ENCODE measurements at places on chromosomes 2 and 18.

DNA sequence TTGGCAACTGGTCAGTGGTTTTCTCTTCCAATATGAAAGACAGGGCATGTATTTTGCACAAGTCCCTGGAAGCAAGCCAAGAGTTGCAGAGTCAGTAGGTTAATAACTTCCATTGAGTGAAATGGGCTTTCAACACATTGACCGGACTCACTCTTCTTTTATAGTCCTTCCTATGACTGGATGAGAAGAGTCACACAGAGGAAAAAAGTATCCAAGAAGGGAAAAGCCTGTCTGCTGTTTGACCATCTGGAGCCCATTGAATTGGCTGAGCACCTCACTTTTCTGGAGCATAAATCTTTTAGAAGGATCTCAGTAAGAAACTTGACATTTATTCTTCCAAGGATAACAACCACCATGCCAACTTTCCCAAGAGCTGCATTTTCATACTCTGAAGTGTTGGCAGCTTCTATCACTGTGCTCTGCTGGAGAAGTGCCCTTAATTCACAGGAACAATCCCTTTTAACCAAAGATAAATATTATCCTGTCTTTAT is 45.4 kb downstream of the RASGRP3 start:
- no peak for DNase-seq

GRCh38 chr18:6022074-6022444 is 126.7 kb upstream of the TMEM200C start:
- no peak for DNase-seq

DNA sequence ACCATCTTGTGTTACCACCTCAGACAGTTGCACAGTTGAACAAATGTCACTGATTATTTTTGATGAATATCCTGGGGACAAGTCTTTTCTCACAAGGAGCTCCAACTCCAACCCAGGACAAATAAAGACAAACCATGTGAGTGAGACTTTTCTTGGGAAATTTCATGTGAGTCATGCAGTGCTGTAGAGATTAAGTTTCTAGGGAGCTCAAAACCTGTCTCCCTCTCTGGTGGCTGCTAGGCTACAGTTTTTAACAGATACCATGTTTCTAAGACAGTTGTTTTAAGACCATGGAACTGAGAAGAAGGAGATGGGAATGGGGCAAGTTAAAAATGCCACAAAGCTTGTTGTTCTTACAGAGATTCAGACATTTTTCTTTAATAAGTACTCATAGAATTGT is 255.5 kb downstream of the RIT2 start:
- DNase-seq, result no peak

DNA sequence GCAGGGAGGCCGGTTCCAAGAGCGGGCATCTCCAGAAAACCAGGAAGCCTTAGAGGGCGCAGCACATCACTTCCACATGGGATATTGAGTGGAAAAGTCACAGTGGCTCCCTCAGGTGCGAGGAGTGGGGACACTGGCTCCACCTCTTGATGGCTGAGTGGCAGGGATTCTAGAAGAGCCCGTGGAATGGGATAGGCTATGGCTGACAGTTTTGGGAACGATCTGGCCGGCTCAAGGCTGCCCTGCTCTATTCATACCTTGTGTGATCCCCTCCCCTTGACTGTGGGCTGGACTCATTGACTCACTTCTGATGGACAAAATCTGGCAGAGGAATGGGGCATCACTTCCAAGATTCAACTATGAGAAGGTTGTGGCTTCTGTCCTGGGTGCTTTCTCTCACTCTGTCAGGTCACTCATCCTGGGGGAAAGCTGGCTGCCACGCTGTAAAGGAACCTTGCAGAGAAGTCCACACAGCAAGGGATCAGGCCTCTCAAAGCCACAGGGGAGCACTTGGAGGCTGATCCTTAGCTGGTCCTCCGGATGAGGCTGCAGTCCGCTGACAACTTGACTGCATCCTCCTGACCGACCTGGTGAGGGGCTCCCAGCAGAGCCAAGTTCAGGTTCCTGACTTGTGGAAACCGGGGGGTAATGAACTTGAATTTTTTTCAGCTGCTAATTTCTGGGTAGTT is 46.7 kb upstream of the HS6ST1 start:
- DNase-seq, result no peak

DNA sequence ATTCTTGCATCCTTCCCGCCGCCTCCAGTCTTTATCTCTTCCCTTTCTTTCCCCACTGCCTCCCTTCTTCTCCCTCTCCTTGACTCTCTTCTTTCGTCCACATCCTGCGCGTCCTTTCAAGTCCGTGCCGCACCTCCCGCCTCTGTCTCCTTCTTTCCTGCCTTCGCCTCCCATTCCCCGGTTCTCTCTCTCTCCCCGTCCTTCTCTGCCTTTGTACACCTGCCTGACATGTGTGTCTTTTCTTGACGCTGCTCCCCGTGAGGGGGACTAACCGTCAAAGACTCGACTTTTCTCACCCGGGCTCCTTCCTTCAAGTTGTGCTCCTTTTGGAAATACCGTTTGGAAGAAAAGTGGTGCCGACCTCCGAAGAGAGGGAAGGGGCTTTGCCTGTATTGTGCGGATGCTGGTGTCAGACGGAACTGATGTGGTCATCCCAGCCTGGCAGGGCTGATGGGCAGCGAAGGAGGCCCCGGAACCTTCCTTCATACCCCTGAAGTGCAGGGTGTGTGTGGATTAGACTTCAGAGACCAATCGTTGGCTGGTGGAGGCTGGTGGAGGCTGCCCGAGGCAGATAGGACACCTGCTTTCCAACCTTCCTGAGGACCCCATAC is 879 bp downstream of the TMEM178A start:
- no peak for DNase-seq

- no peak for DNase-seq
These were observed 61.3 kb downstream of the ACAA2 start for GRCh38 chr18:49752095-49752457.

GRCh38 chr2:124804014-124804940 is 779.2 kb downstream of the CNTNAP5 start:
- DNase-seq, result peak; percentile 18

DNA sequence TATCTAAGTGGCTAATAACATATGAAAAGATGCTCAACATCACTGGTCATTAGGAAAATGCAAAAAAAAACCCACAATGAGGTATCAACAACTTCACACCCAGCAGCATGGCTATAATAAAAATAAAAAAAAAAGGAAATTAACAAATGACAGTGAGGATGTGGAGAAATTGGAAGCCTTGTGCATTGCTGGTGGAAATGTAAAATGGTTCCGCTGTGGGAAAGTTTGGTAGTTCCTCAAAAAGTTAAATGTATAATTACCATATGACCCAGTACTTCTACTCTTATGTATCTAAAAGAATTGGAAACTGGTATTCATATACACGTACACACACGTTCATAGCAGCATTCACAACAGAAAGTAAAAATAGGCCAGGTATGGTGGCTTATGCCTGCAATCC is 15.5 kb upstream of the CACNB4 start:
- DNase-seq, result no peak

- DNase-seq, result no peak
These were observed 70.2 kb downstream of the EPHA4 start for GRCh38 chr2:221501883-221502269.

GRCh38 chr2:171411791-171412483 is 21.9 kb downstream of the METTL8 start:
- DNase-seq, result no peak

GRCh38 chr2:133143645-133144044 is 424.6 kb downstream of the NCKAP5 start:
- peak; percentile 5 for DNase-seq

- no peak for DNase-seq
These were observed 72.7 kb downstream of the TRIP12 start for GRCh38 chr2:229849073-229849472.

DNA sequence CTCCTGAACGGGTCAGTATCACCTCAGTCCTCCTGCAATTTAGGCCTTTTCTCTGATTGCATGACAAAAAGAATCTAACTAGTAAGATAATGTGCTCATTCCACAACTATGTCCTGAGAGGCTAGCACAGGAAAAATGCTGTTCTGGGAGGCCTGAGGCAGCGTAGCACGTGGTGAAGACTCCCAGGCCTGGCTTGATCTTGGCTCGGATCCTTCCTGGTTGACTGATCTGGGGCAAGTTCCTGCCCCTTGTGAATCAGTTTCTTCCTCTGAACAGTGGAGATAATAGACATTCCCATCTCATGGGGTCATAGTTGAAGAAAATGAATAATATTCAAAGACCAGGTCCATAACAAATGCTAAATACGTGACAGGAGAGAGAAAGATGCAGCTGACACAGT is 12.3 kb downstream of the FBLN7 start:
- DNase-seq, result no peak

DNA sequence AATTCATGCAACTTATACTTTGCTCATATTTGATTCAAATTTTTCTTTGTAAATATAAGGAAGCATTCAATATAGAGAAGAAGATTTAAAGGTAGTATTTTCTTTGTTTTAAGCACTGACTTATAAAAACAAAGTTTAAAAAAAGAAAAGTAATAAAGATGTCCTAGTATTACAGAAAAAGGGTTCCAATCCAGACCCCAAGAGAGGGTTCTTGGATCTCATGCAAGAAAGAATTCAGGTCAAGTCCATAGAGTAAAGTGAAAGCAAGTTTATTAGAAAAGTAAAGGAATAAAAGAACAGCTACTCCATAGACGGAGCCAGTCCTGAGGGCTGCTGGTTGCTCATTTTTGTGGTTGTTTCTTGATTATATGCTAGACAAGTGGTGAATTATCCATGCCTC is 267.9 kb downstream of the CTNNA2 start:
- no peak for DNase-seq

DNA sequence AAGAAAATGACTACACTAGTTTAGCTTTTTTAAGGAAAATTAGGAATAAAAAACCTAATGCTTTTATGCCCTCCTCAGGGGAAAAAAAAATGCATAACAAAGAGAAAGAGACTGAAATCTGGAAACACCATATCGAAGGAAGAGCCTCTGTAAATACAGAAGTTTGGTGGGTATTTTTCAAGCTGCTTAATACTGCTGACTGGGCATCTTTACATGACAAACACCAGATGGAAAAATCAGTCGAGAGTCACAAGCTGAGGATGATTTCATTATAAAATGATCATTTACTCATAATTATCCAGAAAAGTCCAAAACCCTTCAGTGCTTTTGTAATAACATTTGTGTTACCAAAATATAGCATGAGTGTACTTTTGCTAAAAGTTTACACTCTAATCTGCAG is 1600.7 kb upstream of the ACVR2A start:
- DNase-seq, result no peak

GRCh38 chr2:235623111-235623510 is 129.3 kb downstream of the AGAP1 start:
- DNase-seq, result no peak

- peak; percentile 31 for DNase-seq
These were observed 17.2 kb upstream of the RPRM start for GRCh38 chr2:153495725-153496124.

DNA sequence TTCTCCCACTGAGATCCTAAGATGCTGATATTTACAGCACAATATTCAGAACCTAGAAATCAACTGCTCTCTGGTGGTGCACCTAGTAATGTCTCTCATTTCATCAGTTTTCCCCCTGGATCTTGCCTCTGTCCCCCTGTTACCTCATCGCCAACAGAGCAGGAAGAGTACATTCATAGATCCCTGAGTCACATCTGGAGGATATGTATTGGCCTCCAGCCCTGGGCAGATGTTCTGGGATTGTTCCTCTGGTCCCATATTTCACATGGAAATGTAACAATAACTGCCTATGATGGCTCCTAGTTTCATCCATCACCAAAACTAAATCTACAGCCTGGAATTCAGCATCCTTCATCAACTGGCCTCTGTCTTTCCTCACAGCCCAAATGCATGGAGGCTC is 278.8 kb upstream of the SLC14A2 start:
- DNase-seq, result no peak

GRCh38 chr2:11830708-11831301 is 84.4 kb downstream of the LPIN1 start:
- no peak for DNase-seq

DNA sequence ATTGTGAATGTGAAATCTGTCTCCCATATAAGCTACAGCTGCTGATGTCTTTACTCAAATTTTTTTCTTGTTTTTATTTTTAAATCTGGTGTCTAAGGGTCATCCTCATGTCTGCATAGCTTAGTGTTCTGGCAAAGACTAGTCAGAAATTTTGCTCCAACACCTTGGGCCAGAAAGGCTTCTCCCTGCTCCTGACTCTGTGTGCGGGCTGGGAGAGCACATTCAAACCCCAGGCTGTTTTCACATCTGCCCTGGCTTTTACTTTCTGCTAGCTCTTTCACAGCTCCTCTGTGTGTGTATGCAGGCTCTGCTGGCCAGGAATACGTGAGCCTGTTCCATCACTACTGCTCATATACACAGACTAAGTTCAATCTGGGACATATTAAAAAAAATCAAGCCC is 102.9 kb upstream of the RIOK3 start:
- no peak for DNase-seq

- no peak for DNase-seq
These were observed 102.1 kb downstream of the MTCL1 start for GRCh38 chr18:8807488-8807805.

Data from NCI-H2029 (cell line).